ENCODE measurements at places on chromosomes 7 and 10.

GRCh38 chr7:45573661-45574415 lies at the start of gene ADCY1:
Gene ADCY1 (plus strand): TSS chr7:45574368. CDS start chr7:45574544, 176 bp downstream.
- DNase-seq: no peak

DNA sequence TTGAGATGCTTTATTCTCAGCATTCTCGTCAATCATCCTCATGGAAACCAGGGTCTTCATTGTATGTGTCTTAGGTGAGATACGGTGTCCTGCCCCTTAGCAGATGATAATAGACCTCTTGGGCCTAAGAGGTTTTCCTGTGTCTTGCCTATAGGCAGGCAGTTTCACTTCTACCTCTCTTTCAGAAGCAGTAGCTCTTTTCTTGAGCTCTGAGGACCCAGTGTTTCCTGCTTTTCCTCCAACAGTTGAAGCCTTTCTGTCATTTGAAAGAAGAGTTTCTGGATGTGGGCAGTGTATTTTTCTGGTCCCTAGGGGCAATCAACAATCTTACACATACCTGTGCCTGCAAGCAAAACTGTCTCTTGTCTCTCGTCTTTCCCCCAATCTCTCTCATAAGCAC lies 1550.3 kb upstream of the LRRTM3 start:
- DNase-seq: no peak

DNA sequence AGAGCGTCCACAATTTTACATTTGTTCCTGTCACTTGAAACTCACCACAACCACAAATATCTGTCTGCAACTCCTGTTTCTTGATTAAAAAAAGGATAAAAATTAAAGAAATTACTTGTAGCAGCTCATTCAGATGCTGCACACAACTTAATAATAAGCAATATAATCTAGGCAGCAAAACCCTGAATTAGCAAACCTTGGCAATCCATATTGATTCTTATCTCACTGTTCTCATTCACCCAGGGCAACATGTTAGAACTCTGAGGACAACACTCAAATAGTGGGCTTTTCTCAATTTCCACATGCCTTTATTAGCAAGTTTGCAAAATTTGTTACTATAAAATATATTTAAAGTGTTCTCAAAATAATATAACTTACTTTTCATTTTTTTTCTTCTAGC lies 38.9 kb downstream of the BAZ1B start:
- no peak for DNase-seq

- no peak for DNase-seq
Measured at GRCh38 chr7:155192961-155193640, 104.6 kb upstream of the INSIG1 start.

GRCh38 chr7:46201961-46202360 lies 280.9 kb upstream of the IGFBP3 start:
- DNase-seq: no peak

GRCh38 chr10:93501650-93502049 lies 5.2 kb downstream of the CEP55 start:
- no peak for DNase-seq

DNA sequence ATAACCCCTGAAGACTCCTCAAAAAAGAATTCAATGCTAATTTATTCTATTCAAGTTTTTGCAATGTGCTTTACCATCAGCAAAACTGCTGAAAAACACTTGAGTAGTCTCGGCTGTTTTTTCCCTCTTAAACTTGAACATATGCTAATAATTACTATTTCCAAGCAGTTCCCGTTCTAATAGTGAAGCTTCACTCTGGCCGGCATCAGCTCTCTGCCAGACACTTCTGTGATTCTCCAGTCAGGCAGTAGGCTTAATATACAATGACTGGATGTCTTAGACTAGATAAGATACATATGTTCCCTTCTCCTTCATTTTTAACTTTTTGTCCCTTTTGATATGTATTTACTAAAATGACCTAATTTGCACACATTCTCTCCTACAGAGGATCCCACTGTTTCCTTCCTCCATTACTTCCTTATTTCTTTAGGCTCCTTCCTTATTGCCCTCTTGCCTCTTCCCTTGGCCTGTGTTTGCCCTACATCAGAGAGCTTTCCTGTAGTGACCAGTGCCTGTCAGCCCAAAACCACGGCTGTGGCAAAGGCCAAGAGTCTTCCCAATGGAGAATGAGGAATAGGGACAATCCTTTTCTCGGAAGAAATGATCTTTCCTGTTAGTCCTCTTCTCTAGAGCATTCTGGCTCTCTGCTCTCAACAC lies 23.5 kb downstream of the HEPACAM2 start:
- no peak for DNase-seq

DNA sequence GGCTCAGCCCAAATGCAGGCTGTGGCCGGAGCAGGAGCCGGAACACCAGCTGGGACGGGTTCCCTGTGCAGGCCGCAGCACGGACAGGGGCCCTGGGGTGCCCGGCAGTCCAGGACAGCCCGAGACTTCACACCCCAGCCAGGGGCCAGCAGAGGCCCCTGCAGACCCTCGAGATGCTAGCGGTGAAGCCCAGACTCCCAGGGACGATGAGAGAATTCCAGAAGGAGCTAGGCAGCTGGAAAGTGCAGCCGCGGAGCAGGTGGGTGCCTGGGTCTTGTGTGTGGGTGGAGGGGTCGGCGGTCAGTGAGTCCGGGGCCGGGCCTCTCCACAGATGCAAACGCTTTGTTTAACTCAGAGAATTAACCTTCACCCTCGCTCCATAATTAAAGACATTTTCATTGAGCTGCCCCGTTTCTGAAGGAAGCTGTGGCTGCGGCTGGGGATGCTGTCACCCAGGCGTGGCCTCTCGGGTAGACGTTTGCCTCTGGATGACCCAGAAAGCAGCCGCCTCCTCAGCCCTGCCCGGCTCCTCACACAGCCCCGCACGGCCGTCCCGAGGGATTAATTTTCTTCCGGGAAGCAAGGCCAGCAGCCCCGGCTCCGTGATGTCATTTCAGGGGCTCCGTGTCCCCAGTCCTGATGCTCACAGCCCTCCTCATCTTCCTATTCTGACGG lies 26.5 kb downstream of the KNDC1 start:
- peak; percentile 17 for DNase-seq

GRCh38 chr10:98790817-98791216 lies 344.1 kb upstream of the HPS1 start:
- DNase-seq: no peak

DNA sequence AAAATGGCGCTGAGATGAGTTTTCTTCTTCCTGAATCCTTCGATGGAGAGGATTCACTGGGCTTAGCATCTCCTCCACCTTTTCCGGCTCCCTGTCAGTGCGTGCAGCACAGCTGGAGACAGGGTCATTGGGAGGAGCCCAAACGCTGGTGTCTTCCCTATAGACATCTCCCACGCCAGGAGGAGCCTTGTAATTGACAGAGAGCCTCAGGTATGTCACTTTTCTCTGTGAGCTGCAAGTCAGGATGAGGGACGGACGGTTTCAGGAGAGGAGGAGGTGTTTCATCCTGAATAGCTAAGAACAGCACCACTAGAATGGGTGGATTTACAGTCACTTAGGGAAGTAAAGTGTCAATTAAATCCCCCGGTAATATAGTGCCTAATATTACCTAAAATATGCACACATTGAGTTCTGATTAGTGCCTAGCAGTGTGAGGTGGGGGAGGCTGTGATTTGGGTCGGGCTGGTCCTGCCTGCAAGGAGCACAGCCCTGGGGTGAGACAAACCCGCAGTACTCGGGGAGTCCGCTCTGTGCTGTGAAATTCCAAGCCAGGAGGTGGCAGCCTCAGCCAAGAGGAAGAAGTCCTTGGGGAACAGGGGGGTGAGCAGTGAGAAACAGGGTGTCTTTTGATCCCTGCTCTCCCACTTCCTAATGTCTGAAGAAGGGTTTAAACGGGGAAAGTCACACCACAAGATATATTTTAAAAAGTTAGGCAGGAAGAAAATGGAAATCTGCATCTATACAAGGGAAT lies 28.2 kb downstream of the IL15RA start:
- peak; percentile 64 for DNase-seq

DNA sequence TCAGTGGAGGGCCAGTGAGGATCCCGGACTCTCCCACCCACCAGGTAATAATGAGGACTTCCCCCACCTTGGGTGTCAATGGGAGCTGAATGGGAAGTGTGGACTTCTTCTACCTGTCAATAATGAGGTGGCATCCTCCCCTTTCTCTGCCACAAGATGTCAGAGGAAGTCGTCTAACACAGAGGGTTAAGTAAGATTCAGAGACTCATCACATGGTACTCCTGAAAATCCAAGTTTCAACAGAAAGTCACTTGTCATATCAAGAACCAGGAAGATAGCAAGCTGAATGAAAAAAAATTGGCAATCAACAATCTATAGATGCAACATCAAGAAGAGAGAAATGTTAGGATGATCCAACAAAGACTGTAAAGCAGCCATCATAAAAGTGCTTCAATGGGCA lies 150.9 kb upstream of the SVIL start:
- no peak for DNase-seq

DNA sequence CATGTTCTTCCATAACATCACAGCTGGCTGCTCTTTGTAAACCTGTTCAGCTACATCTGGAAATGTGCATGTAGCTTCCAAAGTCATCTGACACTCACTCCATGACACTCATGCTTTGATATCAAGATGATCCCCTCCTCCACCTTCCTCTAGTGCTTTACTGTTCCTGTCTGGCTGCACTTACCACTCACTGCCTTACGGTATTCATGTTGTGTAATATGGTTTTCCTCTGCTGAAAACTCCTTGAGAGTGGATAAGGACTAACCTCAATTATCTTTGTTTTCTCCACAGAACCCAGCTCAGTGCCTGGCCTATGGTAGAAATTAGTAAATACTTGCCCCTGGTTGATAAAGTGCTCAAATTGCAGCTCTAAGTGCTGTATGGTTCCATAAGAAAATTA lies 483.9 kb downstream of the HTR7 start:
- DNase-seq: no peak

DNA sequence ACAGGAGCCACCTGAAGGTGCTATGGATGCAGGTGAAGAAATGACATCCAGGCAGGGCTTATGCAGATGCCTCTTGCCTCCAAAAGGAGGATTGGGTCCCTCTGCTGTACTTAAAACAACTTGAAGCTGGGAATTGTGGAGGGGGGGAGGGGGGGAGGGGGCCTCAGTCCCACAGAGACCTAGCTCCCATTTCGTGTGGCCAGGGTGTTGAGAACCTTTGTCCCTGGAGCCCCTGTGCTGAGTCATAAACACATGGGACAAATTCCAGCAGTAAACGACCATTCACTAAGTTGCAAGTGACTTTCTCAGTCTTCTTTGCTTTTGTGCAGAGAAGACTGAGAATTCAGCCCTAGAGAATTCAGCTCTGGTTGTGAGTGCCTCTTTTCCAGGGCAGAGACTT lies 96.5 kb upstream of the PODXL start:
- DNase-seq: no peak

DNA sequence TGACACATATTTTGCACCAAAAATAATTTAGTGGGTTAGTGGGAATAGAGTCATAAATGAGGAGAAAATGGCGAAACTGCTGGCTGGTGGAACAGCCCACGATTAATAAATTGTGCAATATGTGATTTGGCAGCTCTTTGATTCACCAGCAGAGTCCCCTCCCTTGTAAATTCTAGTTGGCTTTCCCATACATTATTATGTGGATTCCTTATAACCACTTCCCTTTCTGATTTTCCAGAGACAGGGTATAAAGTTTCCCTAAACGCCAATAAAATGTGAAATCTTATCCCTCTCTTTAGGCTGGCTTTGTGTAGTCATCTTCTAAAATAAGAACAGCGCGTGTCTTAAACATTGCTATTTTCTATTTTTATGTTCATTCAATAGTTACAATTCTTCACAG lies 149.4 kb upstream of the FERD3L start:
- no peak for DNase-seq

DNA sequence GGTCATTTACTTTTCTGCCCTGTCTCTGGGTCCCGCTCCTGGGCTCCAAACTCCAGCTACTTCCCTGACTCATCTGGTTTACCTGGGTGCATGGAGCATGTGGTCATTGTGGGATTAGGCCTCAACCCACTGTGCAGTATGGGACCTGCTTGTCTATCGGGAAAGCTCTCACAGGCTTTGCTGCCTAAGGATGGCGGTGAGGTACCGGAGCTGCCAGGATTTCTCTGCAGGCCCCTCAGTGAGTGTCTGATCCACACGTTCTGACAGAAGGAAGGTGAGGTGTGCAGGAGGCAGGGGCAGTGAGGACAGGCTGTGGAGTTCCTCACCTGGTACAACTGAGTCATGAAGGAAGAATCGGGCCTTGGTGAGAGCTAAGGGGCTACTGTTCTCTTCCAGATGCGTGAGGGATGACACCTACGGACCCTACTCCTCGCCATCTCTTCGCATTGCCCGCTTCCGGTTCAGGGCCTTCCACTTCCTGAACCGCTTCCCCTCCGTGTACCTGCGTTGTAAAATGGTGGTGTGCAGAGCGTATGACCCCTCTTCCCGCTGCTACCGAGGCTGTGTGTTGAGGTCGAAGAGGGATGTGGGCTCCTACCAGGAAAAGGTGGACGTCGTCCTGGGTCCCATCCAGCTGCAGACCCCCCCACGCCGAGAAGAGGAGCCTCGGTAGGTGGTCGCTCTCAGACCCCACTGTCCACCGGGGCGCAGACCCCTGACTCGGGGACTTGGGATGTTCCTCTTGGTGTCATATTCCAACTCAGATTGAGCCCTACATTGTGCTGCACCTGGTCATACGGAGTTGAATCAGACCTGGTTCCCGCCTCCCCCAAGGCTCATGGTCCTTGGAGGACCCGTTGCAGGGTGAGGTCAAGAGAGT lies 56.7 kb downstream of the C10orf120 start:
- DNase-seq: no peak

DNA sequence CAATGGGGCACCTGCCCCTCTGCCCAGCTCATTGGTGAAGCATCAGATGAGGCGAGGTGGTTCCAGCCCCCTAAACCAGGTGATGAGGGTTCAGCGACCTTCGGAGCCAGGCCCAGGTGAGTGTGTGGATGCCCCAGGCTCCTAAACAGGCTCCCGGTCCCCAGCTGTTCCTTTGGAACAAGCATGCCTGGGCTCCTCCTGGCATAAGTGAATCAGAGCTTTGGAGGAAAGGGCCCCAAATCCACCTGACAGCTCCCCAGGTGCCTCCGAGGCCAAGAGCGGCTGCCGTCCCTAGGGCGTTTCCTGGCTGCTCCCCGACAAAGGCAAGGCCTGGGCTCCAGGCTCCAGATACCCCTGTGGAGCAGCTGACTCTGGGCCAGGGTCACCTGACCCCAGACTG lies 61.3 kb downstream of the YKT6 start:
- no peak for DNase-seq

DNA sequence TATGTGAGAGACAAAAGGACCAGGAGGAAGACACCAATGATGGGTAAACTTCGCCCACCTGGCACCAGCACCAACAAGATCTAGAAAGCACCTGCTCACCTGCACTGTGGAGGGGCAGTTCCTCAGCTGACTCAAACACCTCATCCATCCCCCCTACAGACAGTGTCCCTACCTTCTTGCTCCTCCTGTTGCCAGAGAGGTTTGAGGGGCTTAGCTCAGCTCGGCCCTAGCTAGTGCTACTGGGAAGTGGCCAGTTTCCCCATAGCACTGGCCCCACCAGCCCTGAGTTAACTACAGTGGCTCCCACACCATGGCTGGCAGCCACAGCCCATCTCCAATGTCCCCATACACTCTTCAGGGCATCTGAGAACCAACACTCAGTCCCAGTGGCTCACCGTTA lies 70.8 kb downstream of the GRID1 start:
- no peak for DNase-seq

- DNase-seq: peak; percentile 31
Measured at GRCh38 chr7:42014625-42015618, 222.1 kb downstream of the GLI3 start.

All from SK-N-DZ (cell line).